ENCODE measurements at places on chromosomes 3 and 15.

- no peak for DNase-seq
Observed at GRCh38 chr15:31158858-31159569, 57.5 kb upstream of the TRPM1 start.

- DNase-seq: no peak
Observed at GRCh38 chr3:87236093-87236492, 9.0 kb downstream of the CHMP2B start.

DNA sequence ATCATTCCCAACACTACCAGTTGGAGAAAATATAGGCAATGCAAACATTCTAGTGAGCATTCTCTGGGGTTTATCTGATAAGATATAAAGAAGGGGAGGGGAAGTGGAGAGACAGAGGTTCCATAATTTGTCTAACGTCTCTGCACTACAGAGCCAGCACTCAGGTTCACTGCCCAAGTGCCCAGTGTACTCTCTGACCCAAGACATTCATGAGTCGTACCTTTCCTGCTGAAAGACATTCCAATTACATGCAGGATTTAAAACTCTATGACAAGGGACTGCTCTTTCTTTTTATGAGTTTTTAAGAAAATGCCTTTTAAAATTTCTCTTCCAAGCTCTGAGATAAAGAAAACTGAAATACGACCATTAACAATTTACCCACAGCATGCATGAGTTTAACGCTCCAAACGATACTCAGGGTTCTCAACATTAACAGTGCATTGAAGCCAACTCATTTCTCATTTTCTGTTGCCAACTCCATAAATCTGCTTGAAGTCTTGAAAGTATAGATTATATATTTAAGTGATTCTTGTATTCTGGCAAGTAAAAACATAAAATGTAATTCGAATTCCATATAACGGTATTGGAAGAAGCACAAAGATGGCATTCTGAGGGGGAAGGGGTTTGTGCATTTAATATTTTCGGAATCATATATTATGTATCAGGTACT is 193.4 kb downstream of the SUCLG2 start:
- DNase-seq: no peak

GRCh38 chr15:79617071-79617470 is 184.9 kb downstream of the MINAR1 start:
- DNase-seq: no peak

- no peak for DNase-seq
Observed at GRCh38 chr3:80055306-80055705, 287.5 kb upstream of the ROBO1 start.

DNA sequence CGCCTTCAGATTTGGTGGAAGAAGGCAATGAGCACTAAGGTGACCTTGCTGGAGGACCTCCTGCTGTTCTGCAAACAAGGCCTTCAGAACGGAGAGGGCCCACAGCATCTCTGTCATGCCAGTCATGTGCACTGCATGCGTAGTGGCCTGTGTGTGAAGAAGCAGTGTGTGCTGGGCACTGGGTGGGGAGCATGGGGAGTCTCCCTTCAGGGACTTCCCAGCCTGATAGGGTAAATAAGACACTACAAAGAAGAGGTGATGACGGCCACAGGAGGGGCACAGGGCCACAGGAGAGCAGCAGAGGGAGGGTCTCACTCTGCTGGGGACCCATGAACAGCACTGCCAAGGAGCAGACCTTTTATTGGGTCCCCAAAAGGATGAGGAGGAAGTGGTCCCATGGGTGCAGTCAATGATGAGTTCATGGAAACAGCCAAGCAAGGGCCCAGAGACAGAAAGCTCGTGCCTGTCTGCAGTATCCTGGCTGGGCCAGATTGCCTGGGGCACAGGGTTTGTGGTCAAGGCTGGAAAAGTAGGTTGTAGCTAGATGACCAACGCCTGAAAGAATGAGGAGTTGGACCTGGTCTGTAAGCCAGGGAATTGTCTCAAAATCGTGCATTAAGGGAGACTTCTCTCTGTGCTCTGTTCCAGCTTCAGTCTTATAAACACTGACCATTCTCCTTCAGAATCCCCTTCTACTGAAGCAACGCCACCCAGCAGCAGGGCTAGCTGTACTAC is 67.8 kb upstream of the SEC61A1 start:
- DNase-seq: no peak

- DNase-seq: no peak
Observed at GRCh38 chr3:132749786-132750185, 27.6 kb upstream of the NPHP3 start.

GRCh38 chr3:134211797-134212196 is 38.9 kb downstream of the RYK start:
- DNase-seq: peak; percentile 26

Measured in activated naive CD4-positive, alpha-beta T cell treated with anti-CD3 and anti-CD28 coated beads, Interleukin-2, amount 10 ng/mL, durations not matched to agents 7 days and 5 days (primary cell).